Posterior cingulate gyrus (tissue), 11 donors: ENCODE measurements at places on chromosomes 5 and 9.

DNA sequence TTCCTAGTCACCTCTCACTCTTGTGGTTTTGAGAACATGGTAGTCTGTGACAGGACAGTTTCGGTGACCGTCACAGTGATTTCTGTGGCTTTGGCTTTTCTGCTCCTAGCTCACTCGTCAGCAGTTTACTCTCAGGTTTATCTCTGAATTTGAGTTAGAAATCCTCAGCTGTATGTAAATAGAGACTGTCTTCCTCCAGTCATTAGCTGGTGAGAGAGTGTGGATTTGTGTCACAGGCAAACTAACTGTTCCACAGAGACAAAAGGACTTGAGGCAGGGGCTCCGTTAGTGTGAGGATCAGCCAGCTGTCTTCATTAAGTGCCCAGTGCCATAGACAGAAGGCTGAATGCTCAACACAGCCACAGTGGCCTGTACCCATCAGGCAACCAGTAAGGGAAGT is 131.4 kb downstream of the CD180 start:
- DNase-seq, result no peak

- DNase-seq, result no peak
Observed at GRCh38 chr5:113531481-113532159, 18.1 kb downstream of the YTHDC2 start.

DNA sequence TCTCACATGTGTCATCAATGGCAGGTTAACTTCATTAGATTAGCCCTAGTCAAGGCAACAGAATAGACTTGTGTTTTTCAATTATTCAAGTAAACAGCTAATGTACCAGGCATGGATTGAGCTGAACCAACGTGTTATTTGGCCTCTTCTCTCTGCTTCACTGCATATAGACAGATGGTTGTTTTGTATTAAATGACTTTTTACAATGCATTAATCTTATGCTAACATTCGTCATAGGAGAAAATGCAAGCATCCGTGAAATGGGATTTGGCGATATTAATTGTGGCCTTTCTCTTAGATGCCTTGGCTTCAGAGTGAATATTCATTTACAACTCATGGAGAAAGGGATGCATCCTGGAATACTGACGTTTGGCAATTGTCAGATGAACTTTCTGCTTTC is 208.0 kb downstream of the KCTD16 start:
- DNase-seq, result no peak

DNA sequence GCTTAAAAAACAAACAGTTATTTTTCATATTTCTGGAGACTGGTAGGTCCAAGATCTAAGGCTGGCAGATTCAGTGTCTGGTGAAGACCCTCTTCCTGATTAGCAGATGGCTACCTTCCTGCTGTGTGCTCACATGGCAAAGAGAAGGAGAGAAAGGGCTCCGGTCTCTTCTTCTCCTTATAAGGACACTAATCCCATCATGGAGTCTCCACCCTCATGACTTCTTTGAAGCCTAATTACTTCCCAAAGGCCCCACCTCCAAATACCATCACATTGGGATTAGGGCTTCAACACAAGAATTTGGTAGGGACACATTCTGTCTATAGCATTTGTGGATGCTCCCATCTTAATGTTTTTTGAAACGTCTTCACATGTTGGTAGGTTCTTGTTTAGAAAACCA is 391.1 kb downstream of the TMEM161B start:
- DNase-seq, result no peak

DNA sequence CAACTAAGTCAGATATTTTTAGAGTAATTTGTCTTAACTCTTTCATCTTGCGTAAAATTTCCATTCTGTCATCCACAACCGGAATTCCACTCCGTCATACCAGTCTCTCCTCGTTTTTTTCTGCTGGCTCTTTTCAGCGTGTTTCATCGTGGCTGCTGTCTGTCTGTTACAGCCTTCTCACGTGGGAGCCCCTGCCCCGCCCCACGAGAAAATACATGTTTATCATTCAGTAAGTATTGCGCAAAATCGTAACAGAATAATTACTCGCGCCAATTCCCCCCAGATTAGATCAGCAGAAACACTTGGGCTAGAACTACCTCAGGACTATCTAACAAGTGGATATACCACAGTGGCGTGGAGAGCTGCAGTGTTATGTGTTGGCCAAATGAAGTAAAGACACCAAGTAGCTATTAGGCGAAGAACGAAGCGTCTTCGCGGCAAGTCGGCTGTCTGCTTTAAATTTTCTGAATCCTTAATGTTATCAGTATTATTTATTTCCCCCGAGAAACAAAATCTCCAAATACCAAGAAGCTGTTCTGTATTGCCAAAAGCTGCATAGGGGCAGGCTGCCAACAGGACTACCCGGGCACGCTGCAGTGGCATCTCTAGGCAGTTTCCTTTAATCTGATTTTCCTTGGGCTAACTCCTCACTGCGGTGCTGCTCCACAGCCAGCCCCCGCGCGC is 566 bp upstream of the FOCAD start:
- DNase-seq, result no peak

DNA sequence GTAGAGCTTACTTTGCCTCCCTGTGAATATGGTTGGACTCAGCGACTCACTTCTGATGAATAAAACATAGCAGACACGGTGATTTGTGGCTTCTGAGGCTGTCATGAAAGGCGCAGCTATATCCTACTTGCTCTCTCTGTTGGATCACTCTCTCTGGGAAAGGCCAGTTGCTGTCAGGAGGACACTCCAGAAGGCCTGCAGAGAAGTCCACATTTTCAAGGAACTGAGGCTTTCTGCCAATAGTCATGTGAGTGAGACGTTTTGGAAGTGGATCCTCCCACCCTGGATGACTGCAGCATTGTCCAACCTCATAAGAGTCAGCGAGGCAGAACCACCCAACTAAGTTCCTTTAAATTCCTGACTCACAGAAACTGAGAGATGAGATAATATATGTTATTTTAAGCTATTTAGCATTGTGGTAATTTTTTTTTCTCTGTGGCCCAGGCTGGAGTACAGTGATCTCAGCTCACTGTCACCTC is 156.0 kb upstream of the MAST4 start:
- DNase-seq, result no peak

- no peak for DNase-seq
Observed at GRCh38 chr5:124683917-124684555, 62.4 kb downstream of the ZNF608 start.

DNA sequence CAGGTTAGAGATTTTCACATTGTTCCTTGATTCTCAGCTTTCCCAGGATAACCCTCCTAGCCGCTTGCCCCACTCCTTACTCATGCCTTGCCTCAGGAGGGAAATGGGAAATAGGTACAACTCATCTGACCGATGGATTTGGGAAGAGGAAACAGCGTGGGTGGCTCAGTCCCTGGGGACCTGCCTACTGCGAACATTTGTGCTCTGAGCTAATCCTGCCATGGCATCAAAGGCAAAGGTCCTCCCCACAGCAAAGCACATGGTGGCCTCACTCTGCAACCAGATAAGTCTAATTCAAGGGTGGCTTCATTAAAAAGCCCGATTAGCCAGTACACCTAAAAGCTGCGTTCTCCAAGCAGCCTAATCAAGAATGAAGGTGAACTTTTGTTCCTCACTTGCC is 82.4 kb upstream of the ADRA1B start:
- DNase-seq, result no peak

DNA sequence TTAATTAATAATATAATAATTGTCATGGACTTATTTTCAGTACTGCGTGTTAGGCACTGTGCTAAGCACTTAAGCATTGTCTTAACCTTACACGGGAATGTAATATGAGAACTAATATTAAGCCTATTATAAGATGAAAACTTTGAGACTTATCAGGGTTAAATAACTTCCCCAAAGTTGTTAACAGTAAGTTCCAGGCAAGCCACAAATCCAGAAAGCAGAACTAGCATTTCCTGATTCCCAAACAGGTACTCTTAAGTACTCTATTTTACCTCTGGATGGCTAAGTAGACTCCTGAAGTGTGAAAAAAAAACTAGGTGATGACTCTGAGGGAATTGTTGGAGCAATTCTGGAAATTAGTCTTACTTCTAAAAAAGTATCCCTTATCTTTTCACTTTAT is 23.8 kb downstream of the GABRG2 start:
- no peak for DNase-seq
